ENCODE measurements at places on chromosomes 5 and 9. TPM values are rescaled to one million over a fixed set of nuclear protein-coding genes. Genes with fewer than 3 reads are reported as not detected.

The TMC1 gene
- total RNA-seq = 0.22 TPM

The ARHGEF28 gene
- total RNA-seq = 49.3 TPM

The CCL27 gene
- total RNA-seq = not detected

The PHF24 gene
- not detected for total RNA-seq

Measured in lung microvascular endothelial cell (primary cell).